ENCODE measurements at places on chromosomes 2 and 18.
A peak's percentile ranks its signal among the peaks of the same experiment; 100 is the strongest.

DNA sequence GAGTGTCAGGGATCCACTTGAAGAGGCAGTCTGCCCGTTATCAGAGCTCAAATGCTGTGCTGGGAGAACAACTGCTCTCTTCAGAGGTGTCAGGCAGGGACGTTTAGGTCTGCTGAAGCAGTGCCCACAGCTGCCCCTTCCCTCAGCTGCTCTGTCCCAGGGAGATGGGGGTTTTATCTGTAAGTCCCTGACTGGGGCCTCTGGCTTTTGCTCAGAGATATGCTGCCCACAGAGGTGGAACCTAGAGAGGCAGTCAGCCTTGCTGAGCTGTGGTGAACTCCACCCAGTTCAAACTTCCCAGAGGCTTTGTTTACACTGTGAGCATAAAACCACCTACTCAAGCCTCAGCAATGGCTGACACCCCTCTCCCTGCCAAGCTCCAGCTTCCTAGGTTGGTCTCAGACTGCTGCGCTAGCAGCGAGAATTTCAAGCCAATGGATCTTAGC is 38.1 kb downstream of the PLEK start:
- no peak for DNase-seq

- no peak for DNase-seq
These were observed 17.3 kb downstream of the CDH20 start for GRCh38 chr18:61350578-61350977.

DNA sequence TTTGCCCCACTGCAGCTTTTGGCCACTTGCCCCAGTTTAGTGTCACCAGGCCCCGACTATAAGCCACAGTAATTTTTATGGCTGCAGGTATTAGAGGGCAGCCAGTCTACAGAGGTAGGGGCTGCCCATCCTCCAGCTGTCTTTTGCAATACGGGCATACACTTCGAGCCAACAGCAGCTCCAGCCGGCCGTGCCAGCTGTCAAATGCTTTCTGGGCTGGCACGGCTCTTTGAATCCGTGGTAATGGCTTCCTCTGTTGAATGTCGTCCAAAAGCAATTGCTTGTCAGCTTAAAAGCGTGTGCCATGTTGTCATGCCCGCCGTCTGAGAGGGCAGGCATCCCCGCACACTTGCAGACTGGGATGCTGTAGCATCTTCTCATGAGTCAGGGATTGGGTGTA is 41.3 kb downstream of the BCL2L11 start:
- DNase-seq: no peak

- DNase-seq: no peak
These were observed 32.6 kb downstream of the HJURP start for GRCh38 chr2:233821709-233822100.

GRCh38 chr2:195307751-195308150 is 349.3 kb upstream of the SLC39A10 start:
- DNase-seq: no peak

- no peak for DNase-seq
These were observed 834 bp upstream of the BUB1 start for GRCh38 chr2:110678457-110679336.

- no peak for DNase-seq
These were observed 1.0 kb upstream of the KYNU start for GRCh38 chr2:142876423-142876822.

DNA sequence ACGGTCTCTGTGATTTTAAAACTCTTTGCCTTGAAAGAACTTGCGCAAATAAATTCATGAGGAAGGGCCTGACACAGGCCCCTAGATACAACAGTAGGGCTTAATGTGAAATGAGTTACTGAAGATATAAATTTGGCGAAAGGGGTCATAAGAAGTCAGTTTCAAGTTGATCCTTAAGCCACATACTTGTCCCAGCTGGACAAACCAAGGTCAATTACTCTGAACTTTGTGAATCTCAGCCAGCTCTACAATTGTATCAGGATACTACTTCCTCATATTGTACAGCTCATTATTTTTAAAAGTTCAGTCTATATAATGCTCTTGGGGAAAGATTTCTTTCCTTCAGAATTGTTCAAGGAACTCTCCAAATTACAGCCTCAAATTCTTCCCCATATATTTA is 432.8 kb downstream of the METTL4 start:
- no peak for DNase-seq

GRCh38 chr2:222730366-222730999 is 59.0 kb downstream of the MOGAT1 start:
- DNase-seq: no peak

DNA sequence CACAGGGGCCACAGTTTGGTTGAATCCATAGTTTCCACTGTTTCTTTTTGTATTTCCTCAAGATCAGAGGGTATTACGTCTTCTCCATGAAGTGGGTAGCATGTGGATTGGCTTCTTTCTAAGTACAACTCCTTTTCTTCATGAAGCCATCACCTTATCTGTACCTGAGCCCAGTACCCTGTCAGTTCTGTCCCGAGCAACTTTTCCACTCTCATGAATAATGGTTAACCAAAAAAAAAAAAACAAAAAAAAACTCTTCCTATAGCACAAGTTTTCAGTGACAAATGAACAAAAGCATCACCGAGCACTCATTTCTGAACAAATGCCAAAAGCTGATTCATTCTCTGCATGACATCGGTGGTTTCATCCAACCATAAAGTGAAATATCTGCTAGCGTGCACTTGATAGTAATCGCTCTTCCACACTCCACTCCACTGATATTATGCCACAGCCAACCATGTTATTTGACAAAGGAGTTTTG is 53.0 kb upstream of the CCDC150 start:
- DNase-seq: no peak

DNA sequence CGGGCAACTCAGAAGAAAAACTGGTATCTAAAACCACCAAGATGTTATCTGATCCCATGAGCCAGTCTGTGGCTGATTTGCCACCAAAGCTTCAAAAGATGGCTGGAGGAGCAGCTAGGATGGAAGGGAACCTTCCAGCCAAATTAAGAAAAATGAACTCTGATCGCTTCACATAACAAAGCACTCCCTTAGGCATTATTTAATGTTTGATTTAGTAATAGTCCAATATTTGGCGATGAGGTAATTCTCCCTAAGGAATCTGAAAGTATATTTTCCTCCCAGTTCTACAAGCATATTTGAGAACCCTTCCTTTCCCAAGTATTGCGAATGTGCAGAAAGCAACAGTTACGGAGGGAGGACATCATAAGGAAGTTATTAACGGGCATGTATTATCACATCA is 156.6 kb downstream of the KCNJ3 start:
- no peak for DNase-seq

DNA sequence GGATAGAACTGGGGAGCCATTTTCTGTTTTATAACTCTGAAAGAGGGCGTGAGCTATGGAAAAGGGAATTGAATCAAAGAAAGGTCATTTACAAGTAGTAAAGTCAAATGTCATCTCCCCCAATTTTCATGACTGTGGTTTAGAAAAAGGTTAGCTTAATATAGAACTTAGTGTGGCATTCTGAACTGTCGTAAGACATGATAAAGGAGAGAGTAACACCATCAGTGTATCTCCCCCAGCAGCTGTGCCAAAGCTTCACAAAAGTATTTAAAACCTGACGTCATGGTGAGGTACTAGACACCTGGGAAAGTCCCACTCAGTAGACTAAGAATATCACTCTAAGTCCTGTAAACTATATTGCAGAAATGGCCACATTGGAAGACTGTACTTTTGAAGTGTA is 5.8 kb upstream of the IKZF2 start:
- no peak for DNase-seq

- peak; percentile 5 for DNase-seq
These were observed 21.8 kb upstream of the RPIA start for GRCh38 chr2:88669482-88670214.

DNA sequence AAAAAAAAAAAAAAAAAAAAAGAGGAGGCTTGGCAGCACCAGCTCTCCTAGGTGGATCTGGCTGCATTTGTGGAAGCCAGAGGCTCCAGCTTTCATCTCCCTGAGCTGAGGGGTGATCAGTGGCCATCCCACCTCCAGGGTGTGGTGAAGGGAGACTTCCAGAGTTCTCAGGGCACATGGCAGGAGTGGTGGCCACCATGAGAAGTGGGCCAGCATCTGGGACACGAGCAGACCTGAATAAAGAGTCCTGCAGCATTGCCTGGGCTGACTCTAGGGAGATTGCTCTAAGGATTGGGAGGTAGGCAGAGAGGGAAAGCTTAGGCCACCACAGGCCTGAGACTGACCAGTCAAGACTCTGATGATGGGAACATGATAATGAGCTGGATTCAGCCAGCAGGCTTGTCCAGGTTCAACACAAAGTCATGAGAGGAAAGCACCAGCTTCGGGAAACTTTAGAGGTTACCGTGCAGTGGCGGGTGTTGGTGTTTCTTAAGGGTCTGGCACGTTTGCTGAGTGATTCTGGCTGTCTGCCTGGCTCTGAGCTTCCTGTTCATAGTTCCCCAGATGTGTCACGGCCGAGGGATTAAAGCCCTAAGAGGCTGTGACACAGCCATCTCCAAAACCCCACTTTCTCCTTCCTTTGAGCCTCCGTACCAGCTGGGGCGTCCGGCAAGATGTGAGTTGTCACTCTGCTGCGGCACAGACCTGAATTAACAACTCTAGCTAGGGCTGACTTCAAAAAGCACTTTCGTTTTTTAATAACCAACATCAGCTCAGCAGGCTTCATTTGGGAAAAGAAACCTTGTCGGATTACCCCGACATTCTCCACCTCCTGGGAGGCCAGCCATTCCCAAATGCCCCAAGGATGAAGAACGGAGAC is 38.3 kb upstream of the IL1R1 start:
- peak; percentile 22 for DNase-seq

- DNase-seq: no peak
These were observed 63.4 kb downstream of the AFTPH start for GRCh38 chr2:64587561-64587960.

GRCh38 chr2:144827404-144827803 is 307.5 kb upstream of the ZEB2 start:
- DNase-seq: no peak

- DNase-seq: no peak
These were observed 29.9 kb upstream of the MGAT5 start for GRCh38 chr2:134224005-134224404.

- DNase-seq: peak; percentile 27
These were observed 82.0 kb downstream of the MREG start for GRCh38 chr2:215931256-215931903.

- no peak for DNase-seq
These were observed 66.7 kb downstream of the TNS1 start for GRCh38 chr2:217935901-217936684.

DNA sequence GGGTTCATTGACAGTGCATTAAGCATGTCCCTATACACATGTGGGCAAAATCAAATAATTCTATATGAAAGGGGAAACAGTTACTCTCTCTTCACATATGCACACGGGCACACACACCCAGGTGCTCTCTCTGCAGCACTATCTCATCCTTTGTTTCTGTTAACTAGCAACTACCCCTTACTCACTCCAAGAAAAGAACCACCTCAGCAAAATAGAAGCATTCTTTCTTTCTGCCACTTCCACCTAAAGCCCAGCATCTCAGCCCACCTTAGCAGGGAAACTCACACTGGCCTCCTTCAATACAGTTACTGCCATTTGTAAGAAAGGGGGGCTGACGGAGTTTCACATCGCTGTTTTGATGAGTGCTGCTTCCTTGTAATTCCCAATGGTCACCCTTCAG is 216.3 kb upstream of the ID2 start:
- DNase-seq: no peak

DNA sequence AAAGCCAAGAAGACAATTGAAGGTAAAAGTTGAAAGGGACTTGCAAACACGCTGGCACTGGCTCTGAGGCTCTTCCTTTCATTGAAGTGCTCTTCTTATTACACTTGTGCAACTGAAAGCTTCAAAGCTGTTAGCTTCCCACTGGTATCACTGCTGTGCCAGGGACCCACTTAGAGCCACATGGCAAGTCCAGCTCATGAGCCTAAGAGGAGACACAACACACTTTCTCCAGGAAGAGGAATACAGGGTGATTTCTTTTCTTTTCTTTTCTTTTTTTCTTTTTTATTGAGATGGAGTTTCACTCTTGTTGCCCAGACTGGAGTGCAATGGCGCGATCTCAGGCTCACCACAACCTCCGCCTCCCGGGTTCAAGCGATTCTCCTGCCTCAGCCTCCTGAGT is 218.2 kb downstream of the ATAD2B start:
- no peak for DNase-seq

GRCh38 chr18:29161429-29161828 is 984.5 kb upstream of the CDH2 start:
- DNase-seq: no peak

DNA sequence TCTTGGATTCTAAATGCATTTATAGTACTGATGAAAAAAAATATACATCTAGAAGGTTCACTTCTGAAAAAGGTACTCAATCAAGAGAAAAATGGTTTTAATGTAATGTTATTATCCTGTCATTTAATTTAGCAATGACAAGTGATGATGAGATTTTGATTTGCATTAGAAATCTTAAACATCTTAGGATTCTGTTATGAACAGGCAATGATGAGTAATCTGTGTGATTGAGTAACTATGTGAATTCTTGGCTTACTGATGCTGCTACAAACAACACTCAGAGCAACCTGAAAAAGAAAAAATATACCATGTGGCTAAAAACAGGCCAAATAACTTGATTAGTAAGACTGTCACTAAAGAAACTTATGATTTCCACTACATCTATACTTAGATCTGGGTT is 30.1 kb downstream of the RBKS start:
- DNase-seq: no peak

DNA sequence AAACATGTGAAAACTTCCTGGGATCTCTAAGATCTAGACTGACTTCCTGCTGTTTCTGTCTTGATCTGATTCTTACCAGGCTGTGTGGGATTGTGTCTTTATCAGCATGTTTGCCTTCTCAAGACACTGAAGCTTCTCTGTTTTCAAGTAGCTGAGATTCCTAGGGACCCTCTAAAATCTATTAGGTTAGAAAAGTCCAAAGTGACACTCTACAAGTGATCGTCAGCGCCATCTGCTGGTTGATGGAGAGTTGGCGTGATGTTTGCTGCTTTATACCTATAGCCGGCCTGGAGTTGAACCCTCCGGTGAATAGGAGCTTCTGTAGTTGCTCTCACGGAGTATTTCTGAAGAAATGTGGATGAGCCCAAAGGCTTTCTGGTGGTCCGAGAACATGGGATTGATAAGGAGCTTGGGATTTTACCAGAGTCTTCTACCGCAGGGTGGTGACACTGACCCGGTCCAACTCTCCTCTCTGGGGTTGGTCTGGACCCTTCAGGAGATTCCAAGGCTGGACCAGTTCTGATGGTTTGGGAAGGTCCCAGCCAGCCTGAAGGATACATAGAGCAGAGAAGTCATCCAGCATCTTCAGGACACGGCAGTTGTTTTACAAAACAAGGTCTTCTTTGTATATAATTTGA is 96.0 kb upstream of the TTC39C start:
- peak; percentile 54 for DNase-seq

- no peak for DNase-seq
These were observed 188.4 kb downstream of the KCNS3 start for GRCh38 chr2:18066894-18067293.

DNA sequence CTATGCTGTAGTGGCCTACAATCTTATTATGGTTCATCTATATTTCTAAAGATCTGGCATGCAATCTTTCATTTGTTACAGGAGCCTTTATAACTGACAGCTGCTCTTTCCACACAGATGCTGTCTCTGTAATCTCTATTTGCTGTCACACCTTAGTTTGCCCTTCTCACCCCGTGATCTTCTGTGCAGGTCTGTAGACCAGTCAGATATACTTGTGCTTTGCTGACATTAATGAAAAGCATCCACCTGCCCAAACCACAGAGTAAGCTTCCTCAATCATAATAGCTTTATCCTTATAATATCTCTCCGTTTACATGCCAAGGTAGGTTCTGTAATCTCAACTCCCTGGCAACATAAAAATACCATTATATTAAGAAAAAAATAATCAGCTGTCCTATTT is 122.4 kb downstream of the GRB14 start:
- no peak for DNase-seq

GRCh38 chr2:129247751-129248150 is 731.7 kb upstream of the RAB6C start:
- DNase-seq: no peak

Data from activated T-helper 1 cell treated with anti-CD3 and anti-CD28 coated beads, Interleukin-12 subunit alpha, Interleukin-12 subunit beta, Interleukin-2, Interleukin-4 antibody, amounts not matched to agents 30 ng/mL and 10 ng/mL and 1 ng/mL, durations not matched to agents 14 hours and 24 hours and 36 hours (primary cell).